ENCODE measurements at places on chromosomes 6 and 20.

DNA sequence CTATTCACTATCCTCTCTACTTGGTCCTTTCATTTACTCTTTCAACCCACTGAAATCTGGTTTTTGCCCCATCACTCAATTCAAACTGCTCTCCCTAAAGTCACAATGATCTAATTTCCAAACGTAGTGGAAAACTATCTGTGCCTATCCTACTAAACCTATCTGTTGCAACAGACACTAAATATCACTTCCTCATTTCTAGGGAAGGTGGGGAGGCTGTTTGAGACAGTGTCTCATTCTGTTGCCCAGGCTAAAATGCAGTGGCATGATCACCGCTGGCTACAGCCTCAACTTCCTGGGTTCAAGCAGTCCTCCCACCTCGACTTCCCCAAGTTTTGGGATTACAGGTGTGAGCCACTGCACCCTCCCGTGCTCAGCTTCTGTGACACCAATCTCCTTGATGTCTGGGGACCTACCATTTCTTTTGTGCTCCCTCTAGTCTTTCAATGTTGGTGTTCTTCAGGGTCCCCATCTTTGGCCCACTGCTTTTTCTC, 8.8 kb downstream of the RANBP9 start:
- DNase-seq: no peak

GRCh38 chr20:38732981-38733380, 8.7 kb downstream of the SLC32A1 start:
- DNase-seq: no peak

- no peak for DNase-seq
Observed at GRCh38 chr6:136095986-136096385, 154.1 kb downstream of the MTFR2 start.

DNA sequence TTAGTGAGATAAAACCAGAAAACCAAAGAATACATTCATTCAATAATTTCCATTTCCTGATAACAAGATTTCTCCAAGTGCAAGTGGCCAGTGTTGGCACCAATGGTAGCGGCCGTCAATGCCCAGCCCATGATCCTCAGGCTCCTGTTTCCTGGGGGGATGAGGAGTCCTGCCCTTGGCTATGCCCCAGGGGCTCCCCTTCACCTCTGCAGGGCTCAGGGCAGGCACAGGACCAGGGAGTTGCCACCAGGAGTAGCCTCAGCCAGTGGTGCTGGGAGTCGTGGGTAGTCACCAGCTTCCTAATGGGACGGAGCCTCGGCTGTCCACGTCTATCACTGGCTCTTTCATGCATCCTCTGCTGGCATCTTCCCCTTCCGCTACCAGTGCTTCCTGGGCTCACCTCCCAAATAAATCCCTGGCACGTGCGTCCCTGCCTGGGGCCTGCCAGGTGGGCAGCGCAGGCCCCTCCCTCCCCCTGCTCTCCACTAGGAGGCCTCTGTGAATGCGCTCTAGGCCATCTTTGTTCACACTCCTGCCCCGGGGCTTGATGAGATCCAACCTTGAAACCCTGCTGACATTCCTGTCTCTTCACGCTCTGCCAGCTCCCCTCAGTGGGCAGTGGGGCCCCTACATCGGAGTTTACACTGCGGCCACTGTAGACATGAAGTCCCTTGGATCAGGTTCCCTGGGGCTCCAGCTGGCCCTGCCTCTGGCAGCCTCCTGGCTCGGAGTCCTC, 215.7 kb downstream of the SYNDIG1 start:
- DNase-seq: peak; percentile 22

GRCh38 chr20:752291-752690, 16.0 kb downstream of the SLC52A3 start:
- DNase-seq: no peak

DNA sequence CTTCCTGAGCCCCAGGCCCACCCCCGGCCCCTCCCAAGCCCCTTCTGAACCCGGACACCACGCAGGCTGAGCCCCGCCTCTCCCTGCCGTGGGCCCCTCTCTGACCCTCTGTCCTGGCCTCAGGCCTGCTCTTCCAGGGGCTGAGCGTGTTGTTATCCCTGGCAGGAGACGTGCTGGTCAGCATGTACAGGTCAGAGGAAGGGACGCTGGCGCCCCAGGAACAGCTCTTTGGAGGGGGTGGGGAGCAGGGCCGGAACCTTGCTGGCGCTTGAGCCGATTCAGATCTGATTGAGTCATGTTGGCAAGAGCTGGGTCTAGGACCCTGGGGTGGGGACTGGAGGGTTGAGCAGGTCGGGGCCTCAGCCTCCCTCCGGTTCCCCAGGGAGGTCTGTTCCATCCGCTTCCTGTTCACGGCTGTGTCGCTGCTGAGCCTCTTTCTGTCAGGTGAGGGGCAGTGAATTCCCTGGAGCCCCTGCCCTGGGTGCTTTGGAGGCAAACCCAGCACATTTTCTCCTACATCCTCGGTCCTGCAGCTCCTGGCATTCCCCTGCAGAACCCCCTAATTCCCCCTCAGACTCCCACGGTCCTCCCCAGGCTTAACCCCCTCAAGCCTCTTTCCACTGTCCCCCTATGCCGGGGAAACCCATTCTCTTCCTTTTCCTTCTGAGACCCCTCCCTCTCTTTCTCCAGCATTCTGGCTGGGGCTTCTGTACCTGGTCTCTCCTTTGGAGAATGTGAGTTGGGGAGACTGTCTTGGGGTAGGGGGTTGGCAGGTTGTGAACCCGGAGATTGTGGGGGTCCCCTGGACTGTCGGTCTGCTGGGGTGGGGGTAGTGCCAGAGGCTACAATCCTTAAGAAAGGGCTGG, 2.0 kb downstream of the SPAG4 start:
- peak; percentile 73 for DNase-seq

DNA sequence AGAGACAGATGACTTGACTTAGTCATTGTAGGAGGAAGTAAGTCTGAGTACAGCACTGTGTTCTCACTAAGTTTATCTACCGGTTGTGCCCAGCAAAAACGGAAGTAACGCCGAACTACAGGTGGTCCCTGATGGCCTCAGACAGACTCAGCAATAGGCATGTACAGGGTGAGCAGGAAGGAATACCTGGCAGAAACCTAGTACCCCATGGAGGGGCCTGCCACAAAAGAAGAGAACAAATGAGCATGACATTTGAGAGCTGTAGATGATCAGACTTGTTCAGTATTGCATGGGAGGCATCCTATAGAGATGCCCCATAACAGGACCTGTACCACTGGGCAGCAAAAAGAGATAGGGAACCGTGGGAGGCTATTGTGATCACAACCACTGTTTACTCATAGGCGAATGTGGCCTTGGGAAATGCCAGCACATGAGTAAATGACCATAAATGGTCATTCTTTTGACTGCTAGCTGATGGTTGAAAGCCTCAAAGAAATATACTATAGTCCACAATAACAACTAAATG, 106.4 kb upstream of the TAB2 start:
- no peak for DNase-seq

GRCh38 chr6:35583893-35584688, 71.4 kb upstream of the TULP1 start:
- DNase-seq: peak; percentile 80
